ENCODE measurements at places on chromosomes 1 and 21.

- no peak for DNase-seq
These were observed 17.1 kb upstream of the KCND3 start for GRCh38 chr1:112006416-112007025.

DNA sequence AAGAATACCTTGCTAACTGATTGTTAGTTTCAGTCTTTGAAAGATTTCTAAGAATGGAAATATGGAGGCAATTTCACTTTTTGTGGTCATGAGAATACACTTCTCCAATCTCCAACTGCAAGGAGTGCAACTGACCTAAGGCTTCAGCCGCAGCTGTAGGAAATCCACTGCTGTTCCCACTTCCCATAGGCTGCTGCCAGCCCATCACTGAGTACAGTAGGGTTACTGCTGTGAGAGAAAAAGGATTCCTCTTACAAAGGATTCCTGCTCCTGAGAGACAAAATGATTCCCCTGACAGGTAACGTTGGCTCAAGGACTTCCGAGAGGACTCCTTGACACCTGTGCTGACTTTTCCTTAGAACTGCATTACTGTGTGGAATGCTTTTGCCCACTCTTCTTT is 87.4 kb downstream of the ADGRL4 start:
- no peak for DNase-seq

GRCh38 chr1:92037400-92037799 is 7.6 kb downstream of the EPHX4 start:
- DNase-seq, result no peak

GRCh38 chr21:16441789-16442188 is 712.0 kb downstream of the USP25 start:
- DNase-seq, result no peak

DNA sequence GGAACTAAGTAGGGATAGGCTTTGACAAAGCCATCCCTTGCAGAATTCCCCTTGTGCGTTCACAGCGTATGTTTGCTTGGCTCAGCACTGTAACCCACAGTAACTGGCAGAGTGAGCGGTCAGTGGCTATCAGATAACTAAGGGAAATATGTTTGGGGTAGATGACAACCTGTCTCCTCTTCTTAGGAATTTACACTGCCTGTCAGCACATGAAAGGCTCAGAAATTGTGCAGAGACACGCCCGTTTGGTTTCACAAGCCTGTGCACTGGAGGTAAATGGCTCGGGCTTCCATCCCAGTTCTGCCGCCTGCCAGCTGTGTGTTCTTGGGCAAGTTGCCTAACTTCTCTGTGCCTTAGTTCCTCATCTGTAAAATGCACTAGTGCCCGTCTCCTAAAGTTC is 101.2 kb downstream of the PRDM2 start:
- no peak for DNase-seq

DNA sequence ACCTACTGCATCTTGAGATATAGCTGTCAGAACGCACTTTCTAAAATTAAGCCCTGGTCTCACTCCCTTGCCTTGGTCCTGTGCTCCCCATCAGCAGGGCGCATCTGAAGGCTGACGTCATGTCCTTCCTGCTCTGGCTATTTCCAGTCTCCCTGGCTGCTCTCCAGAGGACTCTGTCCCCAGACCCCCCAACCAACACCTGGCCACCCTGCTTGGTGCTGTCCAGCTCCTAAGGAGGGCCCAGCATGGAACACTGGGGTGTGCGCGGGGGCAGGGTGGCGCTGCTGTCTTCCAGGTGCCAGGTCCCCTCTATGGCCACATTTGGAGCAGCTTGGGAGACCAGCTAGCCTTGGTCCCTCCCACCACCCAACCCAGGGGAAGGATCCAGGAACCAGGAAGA is 8.3 kb downstream of the TNNT2 start:
- peak; percentile 51 for DNase-seq

GRCh38 chr1:166999075-166999474 is 10.0 kb downstream of the MAEL start:
- DNase-seq, result no peak

All from myocyte (in vitro differentiated cells).